ENCODE measurements at places on chromosomes 1 and 21. TPM values are rescaled to one million over a fixed set of nuclear protein-coding genes. Genes with fewer than 3 reads are reported as not detected.

Gene SMYD2
- total RNA-seq: 23.1 TPM

Gene OR10K1
- not detected for total RNA-seq

Gene CALML6
- 2.0 TPM for total RNA-seq

Gene C4BPA
- total RNA-seq: not detected

Gene ATG4C
- 11.5 TPM for total RNA-seq

Gene PYHIN1
- 0.54 TPM for total RNA-seq

Gene FNBP1L
- total RNA-seq: 181 TPM

Gene AHDC1
- total RNA-seq: 30.2 TPM

Gene C1orf116
- total RNA-seq: 0.23 TPM

Gene ATP1A1
- 170 TPM for total RNA-seq

Gene NECTIN4
- 0.30 TPM for total RNA-seq

Gene PSMG1
- 78.9 TPM for total RNA-seq

Gene OR2G6
- not detected for total RNA-seq

Gene SYTL1
- 20.6 TPM for total RNA-seq

Gene MCOLN3
- 5.3 TPM for total RNA-seq

Gene IL12RB2
- 0.25 TPM for total RNA-seq

Gene TOR1AIP1
- total RNA-seq: 12.3 TPM

Gene IGSF3
- 44.4 TPM for total RNA-seq

Gene MEX3A
- total RNA-seq: 1.2 TPM

Gene TNFRSF8
- total RNA-seq: 0.37 TPM

Gene CLCNKA
- 0.05 TPM for total RNA-seq

Gene C1QC
- total RNA-seq: not detected

Gene ECM1
- total RNA-seq: 2.8 TPM

Gene TIE1
- 19.5 TPM for total RNA-seq

Gene SMYD3
- total RNA-seq: 25.4 TPM

Gene TM2D1
- total RNA-seq: 84.8 TPM

Gene KCNE2
- total RNA-seq: 0.31 TPM

Gene SPTA1
- total RNA-seq: 0.16 TPM

Gene SDE2
- total RNA-seq: 26.9 TPM

Gene FCRL1
- 0.13 TPM for total RNA-seq

Gene TSSK3
- total RNA-seq: 2.3 TPM

Gene FCRL4
- total RNA-seq: 0.46 TPM

Gene CACNA1S
- total RNA-seq: not detected

Gene LMOD1
- 1.4 TPM for total RNA-seq

Gene TRABD2B
- total RNA-seq: 1.1 TPM

Gene APOBEC4
- 1.3 TPM for total RNA-seq

Gene LY9
- 0.23 TPM for total RNA-seq

Gene MSH4
- total RNA-seq: 0.58 TPM

Gene CLCA1
- not detected for total RNA-seq

Gene DLGAP3
- total RNA-seq: 5.8 TPM

Gene C1orf56
- 9.3 TPM for total RNA-seq

All from motor neuron (in vitro differentiated cells).